ENCODE measurements at places on chromosomes 1 and 21.
A peak's percentile ranks its signal among the peaks of the same experiment; 100 is the strongest.

DNA sequence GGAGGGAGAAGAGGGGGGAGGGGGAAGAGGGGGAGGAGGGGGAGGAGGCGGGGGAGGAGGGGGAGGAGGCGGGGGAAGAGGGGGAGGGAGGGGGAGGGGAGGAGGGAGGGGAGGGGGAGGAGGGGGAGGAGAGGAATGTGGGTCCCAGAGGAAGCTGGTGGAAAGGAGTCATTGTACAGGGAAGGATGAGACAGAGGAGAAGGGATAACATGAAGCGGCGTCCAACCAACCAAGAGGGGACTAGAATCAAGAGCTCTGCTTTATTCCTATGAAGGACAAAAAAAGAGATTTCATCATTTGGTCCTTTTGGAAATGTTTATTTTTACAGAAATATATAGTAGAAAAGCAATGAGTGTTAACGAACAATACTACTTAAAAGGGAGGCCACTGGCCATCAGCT lies 24.5 kb downstream of the COA6 start:
- no peak for DNase-seq

- DNase-seq: no peak
Observed at GRCh38 chr1:234875328-234875952, 253.2 kb downstream of the TOMM20 start.

GRCh38 chr1:232943679-232944252 lies 6.6 kb upstream of the NTPCR start:
- DNase-seq: peak; percentile 44

DNA sequence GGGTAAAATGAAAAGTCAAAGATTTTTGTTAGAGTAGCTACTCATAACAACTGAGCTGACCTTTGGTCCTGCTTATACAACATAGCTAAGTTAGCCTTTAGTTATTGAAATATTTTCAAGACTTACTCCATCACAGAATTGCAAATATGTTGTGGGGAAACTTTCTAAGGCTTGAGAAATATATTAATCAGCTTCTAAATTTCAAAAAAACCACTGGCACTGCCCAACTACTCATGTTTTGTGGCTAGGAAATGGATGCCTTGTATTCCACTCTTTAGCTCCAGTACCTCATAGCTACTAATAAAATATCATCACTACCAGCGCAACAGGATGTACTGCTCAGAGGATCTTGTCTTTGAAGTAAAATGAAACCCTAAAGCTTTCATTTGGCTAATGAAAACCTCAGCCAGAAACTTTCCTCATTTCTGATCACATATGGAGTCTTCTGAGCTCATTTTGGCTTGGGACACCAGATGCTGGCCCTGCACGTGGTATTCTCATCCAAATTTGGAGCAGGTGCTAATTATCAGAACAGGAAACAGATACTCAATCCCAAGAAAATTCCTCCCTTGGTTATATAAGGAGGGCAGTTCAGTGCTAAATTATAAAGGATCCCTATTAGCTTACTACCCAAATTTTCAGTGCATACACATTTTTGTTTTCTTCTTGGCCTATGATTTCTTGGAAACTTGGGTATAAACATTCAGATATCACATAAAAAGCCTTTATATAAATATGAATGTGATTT lies 690.7 kb downstream of the ADGRL2 start:
- DNase-seq: no peak

DNA sequence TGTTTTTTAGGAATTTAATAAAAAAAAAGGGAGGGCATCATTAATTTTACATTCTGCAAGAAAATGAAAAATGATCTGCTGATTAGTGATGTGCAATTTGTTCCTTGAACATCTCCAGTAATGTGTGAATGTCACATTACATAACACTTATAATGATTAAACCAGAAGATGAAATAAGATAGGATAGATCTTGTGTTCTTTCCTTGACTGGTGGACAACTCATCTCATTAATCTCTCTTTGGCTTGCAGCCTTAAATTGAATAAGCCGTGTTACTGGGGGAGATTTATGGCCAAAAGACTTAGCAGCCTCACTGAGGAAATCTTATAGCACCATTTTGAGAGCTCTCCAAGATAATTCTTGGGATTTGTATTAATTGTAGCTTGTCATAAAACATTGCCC lies 217.2 kb downstream of the ST6GALNAC3 start:
- DNase-seq: no peak
